A549 treated with GW870086 at 1 μM for 4 hours (cell line): ENCODE measurements at places on chromosomes 12 and 14. TPM values are rescaled to one million over a fixed set of nuclear protein-coding genes. Genes with fewer than 3 reads are reported as not detected.

ESR2 gene
- total RNA-seq, result 0.09 to 0.29 TPM (median 0.13 TPM) in 4 of 5 replicates, not detected in the other

NDUFA12 gene
- 138 to 172 TPM (median 146 TPM) in 5 replicates for total RNA-seq

SLC25A29 gene
- total RNA-seq, result 6.4 to 10.4 TPM (median 9.5 TPM) in 5 replicates

TMCC3 gene
- 0.88 to 1.8 TPM (median 1.2 TPM) in 5 replicates for total RNA-seq

KRT81 gene
- 3,338 to 4,063 TPM (median 3,935 TPM) in 5 replicates for total RNA-seq

KCNC2 gene
- not detected in 5 replicates for total RNA-seq

RTL1 gene
- total RNA-seq, result 0.19 to 0.30 TPM (median 0.24 TPM) in 5 replicates

ATXN2 gene
- total RNA-seq, result 44.4 to 53.3 TPM (median 48.5 TPM) in 5 replicates

NELL2 gene
- total RNA-seq, result 0.06 to 0.21 TPM (median 0.08 TPM) in 3 of 5 replicates, not detected in the others

LRP1-AS gene
- total RNA-seq, result not detected in 5 replicates

AQP2 gene
- total RNA-seq, result not detected in 5 replicates

GZMB gene
- not detected in 5 replicates for total RNA-seq

BRAP gene
- 11.1 to 14.9 TPM (median 12.9 TPM) in 5 replicates for total RNA-seq

P2RX7 gene
- total RNA-seq, result not detected in 5 replicates

TAS2R8 gene
- total RNA-seq, result not detected in 5 replicates

VTI1B gene
- 78.7 to 100 TPM (median 88.9 TPM) in 5 replicates for total RNA-seq

IFNG-AS1 gene
- total RNA-seq, result not detected in 5 replicates

KRT6C gene
- not detected in 5 replicates for total RNA-seq

ANG gene
- 8.0 to 12.4 TPM (median 10.5 TPM) in 5 replicates for total RNA-seq

LIN7A gene
- 0.14 to 0.81 TPM (median 0.47 TPM) in 5 replicates for total RNA-seq

NANOG gene
- not detected in 5 replicates for total RNA-seq

CATSPERB gene
- total RNA-seq, result not detected in 5 replicates

DTX3 gene
- total RNA-seq, result 16.4 to 18.8 TPM (median 18.7 TPM) in 5 replicates

TAS2R10 gene
- not detected in 5 replicates for total RNA-seq

PRPH gene
- total RNA-seq, result 1.6 to 2.1 TPM (median 2.0 TPM) in 5 replicates

PWP1 gene
- 87.0 to 101 TPM (median 92.0 TPM) in 5 replicates for total RNA-seq

NFE2 gene
- total RNA-seq, result 0.10 TPM in 1 of 5 replicates, not detected in the others
